ENCODE measurements at places on chromosomes 12 and 14.
A peak's percentile ranks its signal among the peaks of the same experiment; 100 is the strongest.

DNA sequence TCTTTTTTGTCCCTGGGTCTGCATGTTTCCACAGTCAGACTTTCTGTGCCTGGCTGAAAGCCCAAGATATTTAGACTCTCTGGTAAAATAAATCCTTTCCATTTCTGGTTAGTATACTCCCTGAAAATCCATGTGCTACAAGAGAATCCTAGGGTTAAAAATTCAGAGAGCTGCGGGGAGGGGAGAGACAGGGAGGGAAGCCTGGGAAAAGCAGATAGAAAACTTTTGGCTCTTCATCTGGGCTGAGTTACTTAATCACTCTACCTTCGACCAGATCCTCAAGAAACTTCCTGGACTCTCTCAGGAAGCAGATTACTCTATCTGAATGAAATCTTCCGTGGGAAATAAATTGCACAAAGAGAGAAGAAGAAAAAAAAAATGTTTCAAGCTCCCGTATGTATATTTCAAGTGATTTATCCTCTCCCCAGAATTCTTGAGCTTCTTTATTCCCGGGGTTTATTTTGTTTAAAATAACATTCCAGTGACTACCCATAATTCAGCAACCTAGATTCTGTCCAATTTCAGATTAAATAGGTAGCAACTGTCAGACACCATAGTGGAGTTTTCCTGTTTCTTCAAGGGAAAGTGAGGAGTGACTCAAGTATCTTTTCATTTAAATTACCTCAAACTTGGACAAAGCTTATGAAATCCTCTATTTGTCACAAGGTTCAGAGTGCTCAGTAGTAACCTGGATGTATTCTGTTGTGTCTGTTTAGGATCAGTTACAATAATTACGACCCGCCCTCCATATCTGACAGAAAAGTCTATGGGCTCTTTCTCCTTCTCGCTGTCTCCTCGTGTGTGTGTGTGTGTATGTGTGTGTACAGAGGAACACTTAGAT is 163.7 kb downstream of the MYRFL start:
- DNase-seq = no peak

GRCh38 chr12:24133384-24133783 is 183.9 kb upstream of the SOX5 start:
- peak; percentile 17 for DNase-seq

DNA sequence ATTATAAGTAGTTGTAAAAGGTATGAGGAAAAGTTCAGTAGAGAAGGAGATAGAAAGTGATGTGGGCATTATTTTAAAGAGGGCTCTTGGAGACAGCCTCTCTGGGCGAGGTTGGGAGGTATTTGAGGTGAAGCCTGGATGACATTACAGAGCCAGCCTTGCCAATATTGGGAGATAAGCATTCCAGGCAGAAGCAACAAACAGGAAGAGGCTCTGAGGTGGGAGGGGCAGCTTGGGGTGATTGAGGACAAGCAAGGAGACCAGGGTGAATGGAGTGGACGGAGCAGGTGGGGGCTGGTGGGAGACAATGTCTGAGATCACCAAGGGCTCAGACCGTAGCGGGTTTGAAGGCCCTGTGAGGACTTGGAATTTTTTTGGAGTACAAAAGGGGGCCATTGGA is 87.3 kb downstream of the DYRK2 start:
- DNase-seq = no peak

GRCh38 chr12:51005030-51005429 is 21.2 kb downstream of the SLC11A2 start:
- DNase-seq = no peak

- DNase-seq = no peak
Observed at GRCh38 chr12:27896419-27896990, 76.0 kb downstream of the PTHLH start.

DNA sequence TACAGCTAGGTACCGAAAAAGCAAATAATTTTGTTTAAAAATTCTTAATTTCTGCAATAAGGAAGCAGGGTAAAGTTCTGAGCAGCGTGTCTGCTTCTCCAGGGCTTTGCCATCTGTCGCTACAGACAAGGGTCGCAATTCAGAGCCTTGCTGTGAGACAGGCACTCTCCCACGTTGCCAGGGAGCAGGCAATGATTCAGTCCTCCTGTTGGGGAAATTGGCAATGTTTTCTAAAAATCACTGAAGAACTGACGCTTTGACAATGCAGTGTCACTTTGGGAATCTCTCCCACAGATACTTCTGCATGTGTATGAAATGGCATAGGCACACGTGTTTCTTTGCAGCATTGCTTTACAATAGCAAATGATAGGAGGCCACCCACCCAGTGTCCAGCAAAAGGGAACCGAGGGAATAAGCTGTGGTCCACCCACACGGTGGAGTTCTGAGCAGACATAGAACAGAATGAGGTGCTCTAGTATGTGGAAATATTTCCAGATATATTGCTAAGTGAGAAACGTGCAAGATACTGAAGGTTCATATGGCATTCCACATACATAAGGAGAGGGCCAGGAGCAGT is 16.0 kb upstream of the HIP1R start:
- DNase-seq = no peak

DNA sequence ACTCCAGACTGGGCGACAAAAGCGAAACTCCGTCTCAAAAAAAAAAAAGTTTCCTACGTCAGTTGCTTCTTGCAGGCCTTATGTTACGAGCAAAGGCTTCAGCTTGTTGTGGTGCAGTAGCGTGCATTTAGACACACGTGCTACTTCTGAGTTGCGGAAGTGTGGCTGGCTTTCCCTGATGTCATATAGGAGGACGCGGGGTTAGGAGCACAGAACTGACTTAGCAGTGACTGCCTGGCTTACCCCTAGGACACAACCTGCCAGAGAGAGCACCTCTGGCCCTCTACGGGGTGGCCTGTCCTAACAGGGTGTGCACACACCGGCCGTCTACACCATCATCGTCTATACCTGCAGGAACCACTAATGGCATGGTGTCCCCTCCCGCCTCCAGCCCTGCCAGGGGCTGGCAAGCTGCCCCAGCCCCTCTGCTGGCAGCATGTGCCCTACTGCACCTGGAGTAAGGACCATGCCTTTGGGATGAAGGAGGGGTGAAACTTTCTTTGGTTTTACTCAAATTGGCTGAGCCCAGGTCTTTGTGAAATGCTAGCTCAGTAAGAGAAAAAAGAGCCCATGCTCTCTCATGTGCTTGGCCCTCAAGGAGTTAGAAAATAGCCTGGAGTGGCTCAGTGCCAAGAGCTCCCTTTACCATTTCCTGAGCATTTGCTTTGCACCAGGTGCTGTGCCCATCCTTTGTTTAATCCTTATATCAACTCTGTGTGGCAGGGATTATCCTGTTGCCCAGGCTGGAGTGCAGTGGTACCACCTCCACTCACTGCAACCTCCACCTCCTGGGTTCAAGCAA is 1.7 kb upstream of the GPR68 start:
- no peak for DNase-seq

- DNase-seq = no peak
Observed at GRCh38 chr12:124217508-124218242, 77.2 kb upstream of the RFLNA start.

GRCh38 chr12:4440187-4440941 is 5.3 kb downstream of the FGF6 start:
- no peak for DNase-seq

DNA sequence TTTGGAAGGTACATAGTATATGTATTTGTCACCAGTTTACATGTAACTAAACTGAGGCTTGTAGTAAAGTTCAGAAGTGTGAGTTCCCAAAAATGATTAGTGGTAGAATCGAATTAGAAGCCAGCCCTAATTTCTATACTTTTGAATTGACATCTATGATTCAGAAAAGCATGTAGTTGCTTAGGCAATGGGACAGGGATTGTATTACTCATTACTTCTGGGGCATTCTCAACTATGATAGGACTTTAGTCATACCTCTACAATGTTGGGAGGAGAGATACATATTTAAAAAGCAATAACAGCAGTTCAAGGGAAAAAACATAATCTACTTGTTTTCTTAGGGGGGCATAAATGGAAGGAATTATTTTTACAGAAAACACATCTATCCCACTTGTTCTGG is 277.9 kb upstream of the E2F7 start:
- DNase-seq = no peak

- no peak for DNase-seq
Observed at GRCh38 chr12:67758521-67758920, 110.0 kb downstream of the DYRK2 start.

DNA sequence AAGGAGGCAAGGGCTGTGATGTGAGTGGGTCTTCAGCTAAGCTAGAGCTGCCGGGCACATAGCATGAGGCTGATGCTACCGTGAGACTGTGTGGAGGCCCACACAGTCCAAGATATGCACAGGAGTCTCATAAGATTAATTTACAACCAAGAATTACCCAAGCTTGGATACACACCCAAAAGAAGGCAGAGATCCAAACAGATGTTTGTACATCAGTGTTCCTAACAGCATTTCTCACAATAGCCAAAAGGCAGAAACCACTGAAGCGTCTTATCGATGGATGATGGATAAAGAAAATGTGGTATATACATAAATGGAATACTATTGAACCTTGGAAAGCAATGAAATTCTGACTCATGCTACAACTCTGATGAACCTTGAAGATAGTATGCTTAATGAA is 40.8 kb upstream of the RIC8B start:
- no peak for DNase-seq

- no peak for DNase-seq
Observed at GRCh38 chr14:53331247-53331646, 178.1 kb upstream of the DDHD1 start.

DNA sequence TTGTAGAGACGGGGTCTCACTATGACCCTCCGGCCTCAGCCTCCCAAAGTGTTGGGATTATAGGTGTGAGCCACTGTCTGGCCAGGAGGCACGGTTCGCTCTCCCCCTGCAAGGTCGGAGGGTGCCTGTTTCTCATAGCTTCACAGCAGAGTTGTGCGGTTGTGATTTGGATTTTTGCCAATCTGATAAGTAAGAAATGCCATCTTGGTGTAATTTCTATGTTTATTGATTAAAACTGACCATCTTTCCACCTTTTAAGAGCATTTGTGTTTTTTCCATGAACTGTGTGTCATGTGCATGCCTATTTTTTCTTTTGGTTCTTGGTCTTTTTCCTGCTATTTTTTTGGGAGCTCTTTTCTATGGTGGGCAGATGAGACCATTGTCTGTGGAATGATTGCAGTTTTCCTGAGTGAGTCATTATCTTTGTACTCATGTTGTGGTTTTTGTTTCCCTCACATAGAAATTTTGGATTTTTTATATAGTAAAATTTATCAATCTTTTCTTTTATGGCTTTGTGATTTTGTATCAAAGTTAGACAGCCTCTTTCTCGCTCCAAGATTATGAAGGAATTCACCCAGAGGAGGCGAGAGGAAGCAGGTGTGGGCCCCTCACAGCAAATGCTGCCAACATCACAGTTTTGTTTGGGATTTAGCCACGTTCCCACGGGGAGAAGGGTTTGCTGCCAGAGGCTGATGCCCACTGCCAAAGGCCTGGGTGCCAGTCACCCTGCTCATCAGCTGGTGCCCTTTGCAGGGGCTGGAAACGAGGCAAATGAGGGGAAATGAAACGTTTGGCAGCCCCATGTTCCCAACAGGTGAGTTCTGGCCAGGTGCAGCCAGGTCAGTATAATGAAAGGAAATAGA is 47.2 kb downstream of the RFX4 start:
- DNase-seq = no peak

GRCh38 chr12:51862947-51863346 is 14.4 kb upstream of the FIGNL2 start:
- no peak for DNase-seq

DNA sequence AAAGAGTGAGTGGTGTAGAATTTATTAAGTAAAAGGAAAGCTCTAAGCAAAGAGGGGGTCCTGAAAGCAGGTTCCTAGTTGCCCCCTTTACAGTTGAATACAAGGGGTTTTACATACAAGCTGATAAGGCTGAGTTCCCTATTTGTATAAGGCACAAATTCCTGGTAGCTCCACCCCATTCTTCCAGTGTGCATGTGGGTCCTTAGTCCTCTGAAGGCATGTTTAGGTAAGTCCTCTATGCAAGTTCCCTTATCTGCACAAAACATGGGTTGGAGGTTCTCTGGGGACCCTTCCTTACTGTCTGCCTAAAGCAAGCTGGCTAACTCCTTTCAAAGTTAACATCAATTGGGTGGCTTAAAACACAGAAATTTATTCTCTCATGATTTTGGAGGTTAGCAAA is 2.9 kb upstream of the FAR2 start:
- no peak for DNase-seq

DNA sequence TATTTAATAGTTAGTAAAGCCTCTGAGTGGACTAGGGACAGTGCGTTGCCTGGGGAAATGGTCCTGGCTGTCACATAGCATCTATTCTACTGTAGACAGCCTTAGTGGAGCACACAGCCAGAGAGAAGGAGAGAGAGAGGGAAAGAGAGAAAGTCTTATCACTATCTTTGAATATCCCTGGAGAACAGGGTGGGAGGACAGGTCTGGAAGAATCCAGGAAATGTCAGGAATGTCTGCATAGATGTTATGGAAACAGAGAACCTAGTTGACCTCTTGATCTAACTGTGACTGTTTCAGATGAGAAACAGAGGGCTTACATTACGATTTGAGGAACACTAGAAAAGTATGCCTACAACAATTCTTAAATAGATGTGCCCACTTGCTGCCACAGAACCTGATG is 92.8 kb downstream of the SLC15A5 start:
- DNase-seq = no peak

DNA sequence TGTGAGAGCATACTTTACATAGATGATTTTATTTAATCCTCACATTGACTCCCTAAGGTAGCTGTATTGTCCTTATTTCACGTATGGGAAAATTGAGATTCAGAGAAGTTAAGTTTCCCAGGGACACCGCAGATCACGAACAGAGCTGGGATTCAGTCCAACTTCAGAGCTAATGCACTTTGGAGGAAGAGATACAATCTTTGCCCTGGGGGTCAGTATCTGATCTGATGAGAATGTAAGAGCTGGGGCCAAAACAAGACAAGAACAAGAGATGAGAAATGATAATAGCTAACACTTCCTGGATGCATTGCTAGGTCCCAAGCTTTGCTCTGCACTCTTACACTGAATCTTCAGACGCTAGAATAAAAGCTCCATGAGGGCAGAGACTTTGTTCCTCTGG is 6.0 kb upstream of the CSAD start:
- no peak for DNase-seq

DNA sequence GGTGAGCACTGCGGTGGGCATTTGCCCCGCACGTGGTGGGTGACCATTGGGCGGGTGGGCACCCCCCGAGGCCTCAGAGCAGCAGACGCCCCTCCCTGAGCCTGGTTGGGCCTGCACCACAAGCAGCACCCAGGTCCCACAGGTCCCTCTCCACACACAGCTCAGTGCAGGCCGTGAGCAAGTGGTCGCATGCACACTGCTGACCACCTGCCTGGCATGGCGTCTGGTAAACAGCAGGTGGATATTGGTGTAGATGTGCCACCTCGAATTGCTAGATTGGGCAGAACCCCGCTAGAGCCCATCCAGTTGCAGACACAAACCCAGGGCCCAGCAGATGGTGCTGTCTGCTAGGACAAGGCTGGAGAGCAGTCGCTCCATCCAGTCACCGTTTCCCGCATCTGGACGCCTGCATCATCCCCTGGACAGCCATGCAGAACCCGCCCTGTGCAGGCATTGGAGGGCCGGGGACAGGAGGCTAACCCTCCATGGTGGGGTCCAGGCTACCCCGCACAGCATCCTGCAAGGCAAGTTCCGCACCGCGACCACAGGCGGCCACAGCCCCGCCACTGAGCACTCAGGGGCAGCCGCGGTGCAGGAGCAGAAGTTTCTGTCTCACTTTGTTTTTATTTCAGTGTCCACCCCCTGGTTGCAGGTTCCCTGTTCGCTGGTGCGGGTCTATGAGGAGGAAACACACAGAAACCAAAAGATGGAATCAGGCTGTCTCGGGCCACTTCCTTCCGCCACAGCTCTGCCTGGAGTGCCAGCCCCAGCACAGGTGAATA is 45.6 kb upstream of the RIMBP2 start:
- no peak for DNase-seq

GRCh38 chr12:116087399-116087798 is 190.1 kb downstream of the MED13L start:
- DNase-seq = no peak

Data from thymus (tissue), 14 donors.